Stimulated activated CD8-positive, alpha-beta memory T cell treated with anti-CD3 and anti-CD28 coated beads, Interleukin-7, amount 100 ng/mL, for 48 hours (primary cell): ENCODE measurements at places on chromosomes 1 and 21.

DNA sequence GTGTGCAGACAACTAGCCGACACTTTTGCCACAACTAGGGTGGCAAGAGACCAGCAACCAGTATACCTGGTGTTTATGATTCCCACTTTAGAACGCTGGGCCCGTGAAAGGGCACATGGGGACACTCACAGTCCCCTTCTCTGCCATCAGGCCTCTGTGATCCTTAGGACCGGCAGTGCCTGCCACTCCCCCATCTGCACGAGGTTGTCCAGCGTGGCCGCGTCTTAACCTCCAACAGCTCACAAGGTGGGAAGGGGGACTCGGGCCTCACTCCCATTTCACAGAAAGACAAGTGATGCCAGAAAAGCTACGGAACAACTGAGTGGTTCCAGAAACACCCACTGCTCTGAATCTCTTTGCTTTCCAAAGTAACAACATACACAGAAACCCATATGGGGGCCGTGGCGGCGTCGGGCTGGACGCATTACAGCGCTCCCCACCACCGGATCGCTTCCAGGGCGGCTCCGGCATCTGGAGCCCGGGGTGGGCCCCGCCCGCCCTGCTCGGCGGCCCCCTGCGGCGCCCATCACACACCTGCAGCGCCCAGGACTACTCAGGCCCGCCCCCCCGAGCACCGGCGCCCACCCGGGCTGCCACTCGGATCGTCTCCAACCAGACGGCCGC lies 1.0 kb downstream of the ZNF496 start:
- no peak for DNase-seq

GRCh38 chr1:16012590-16013219 lies 5.1 kb downstream of the HSPB7 start:
- no peak for DNase-seq

GRCh38 chr1:54230507-54231339 lies 30.8 kb downstream of the MRPL37 start:
- DNase-seq, result peak; percentile 37

- no peak for DNase-seq
These were observed 989.0 kb downstream of the PLA2G4A start for GRCh38 chr1:187817782-187818181.

DNA sequence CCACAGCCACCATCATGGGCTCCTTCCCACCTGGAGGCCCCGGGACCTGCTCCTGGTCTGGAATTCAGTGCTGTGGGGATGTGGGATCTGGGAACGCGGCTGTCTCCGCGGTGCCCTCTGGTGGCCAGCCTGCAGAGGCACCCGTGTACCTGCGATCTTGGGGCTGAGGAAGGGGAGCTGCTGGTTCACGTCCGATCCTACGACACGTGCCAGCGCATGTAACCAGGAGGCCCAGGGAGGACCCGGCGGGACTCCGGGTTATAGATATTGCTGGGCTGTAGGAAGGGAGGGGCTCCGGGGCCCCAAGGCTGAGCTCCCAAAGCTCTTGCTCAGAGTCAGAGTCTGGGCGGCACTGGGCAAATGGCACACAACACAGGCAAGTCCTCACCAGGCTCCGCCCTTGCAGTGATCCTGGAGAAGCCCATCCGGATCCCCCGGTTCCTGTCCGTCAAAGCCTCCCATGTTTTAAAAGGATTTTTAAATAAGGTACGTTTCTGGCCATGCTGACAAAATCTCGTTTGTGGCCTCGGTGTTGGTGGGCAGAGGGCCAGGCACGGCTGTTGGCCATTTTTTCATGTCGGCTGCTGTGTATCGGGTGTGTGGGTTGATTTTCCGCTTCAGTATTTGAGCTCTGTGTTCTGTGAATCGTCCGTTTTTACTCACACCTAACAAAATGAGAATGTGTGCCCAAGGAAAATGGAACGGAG lies 20.1 kb downstream of the FAAP20 start:
- DNase-seq, result no peak
